ENCODE measurements at places on chromosomes 1 and 21. TPM values are rescaled to one million over a fixed set of nuclear protein-coding genes. Genes with fewer than 3 reads are reported as not detected.

Gene LCE5A
- total RNA-seq: not detected

Gene THEMIS2
- total RNA-seq: 3.8 TPM

Gene CFAP74
- not detected for total RNA-seq

Gene GBP3
- total RNA-seq: 49.6 TPM

Gene FLAD1
- total RNA-seq: 15.1 TPM

Gene OLFML2B
- 1.5 TPM for total RNA-seq

Gene RBBP5
- 22.7 TPM for total RNA-seq

Gene LGR6
- total RNA-seq: not detected

Gene PTPRF
- 132 TPM for total RNA-seq

Gene ACTN2
- total RNA-seq: under 0.01 TPM

Gene SLC25A24
- total RNA-seq: 62.4 TPM

Gene CFHR3
- total RNA-seq: 0.23 TPM

Gene IL20
- not detected for total RNA-seq

Gene TNFRSF1B
- 3.0 TPM for total RNA-seq

Gene AADACL3
- not detected for total RNA-seq

Gene S100A4
- total RNA-seq: 6.1 TPM

Gene DNASE2B
- not detected for total RNA-seq

Gene KCNH1
- total RNA-seq: 0.14 TPM

Gene EXOSC10
- total RNA-seq: 40.3 TPM

Gene BTBD8
- 3.9 TPM for total RNA-seq

Gene TRIM58
- total RNA-seq: 0.05 TPM

Gene KPRP
- total RNA-seq: not detected

Gene FCER1A
- total RNA-seq: not detected

Gene ZBTB8A
- total RNA-seq: 8.0 TPM

Gene CNR2
- not detected for total RNA-seq

Gene ITLN2
- total RNA-seq: not detected

Gene NOS1AP
- total RNA-seq: 0.89 TPM

Gene OPRD1
- not detected for total RNA-seq

Gene ACTL8
- total RNA-seq: under 0.01 TPM

Gene DCLRE1B
- total RNA-seq: 0.59 TPM

Gene OTUD3
- 10.3 TPM for total RNA-seq

Gene RHD
- not detected for total RNA-seq

Gene ADAMTS4
- total RNA-seq: 20.3 TPM

Gene WDR47
- total RNA-seq: 23.8 TPM

Gene DCDC2B
- total RNA-seq: not detected

Gene KRTAP19-2
- total RNA-seq: not detected

Gene MYOG
- total RNA-seq: not detected

Gene HSPA6
- 1.1 TPM for total RNA-seq

Gene PADI3
- total RNA-seq: 0.14 TPM

Gene KCNJ9
- not detected for total RNA-seq

Gene CAMTA1
- total RNA-seq: 53.4 TPM

Data from smooth muscle cell of the umbilical artery (primary cell).